Smooth muscle cell of the brain vasculature (primary cell): ENCODE measurements at places on chromosomes 5 and 9.

DNA sequence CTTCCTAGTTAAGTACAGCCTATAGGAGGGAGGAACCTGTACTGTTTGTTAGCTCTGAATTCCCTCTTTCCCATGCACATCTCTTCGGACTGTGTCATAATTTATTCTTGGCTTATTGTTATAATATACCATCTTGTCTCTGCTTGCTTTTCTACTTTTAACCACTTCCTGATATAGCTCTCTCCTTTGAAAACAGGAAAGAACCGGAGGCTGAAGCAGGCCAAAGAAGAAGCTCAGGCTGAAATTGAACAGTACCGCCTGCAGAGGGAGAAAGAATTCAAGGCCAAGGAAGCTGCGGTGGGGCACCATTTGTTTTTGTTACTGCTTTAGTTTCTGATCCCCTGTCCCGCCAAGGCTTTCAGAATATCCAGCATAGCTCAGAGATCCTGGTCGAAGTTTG, 4.8 kb downstream of the ATP6V1G1 start:
- no peak for DNase-seq

DNA sequence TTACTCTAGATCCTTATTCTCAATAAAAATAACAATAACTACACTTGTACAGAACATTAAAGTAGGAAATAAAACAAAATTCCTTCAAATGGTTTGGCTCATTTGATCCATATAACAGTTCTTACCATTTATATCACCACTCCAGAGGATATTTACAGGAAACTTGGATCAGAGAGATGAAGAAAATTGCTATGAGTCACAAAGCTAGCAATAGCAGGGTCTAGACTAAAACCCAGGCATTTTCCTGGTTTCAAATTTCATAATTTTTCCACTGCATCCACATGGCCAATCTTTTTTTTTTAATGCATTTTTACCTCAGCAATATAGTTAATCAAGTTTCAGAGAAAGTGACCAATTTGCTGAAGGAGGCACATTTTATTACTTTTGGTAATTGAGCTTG, 299.2 kb downstream of the ELAVL2 start:
- no peak for DNase-seq

GRCh38 chr5:6590581-6590980, 42.3 kb downstream of the NSUN2 start:
- DNase-seq, result no peak

DNA sequence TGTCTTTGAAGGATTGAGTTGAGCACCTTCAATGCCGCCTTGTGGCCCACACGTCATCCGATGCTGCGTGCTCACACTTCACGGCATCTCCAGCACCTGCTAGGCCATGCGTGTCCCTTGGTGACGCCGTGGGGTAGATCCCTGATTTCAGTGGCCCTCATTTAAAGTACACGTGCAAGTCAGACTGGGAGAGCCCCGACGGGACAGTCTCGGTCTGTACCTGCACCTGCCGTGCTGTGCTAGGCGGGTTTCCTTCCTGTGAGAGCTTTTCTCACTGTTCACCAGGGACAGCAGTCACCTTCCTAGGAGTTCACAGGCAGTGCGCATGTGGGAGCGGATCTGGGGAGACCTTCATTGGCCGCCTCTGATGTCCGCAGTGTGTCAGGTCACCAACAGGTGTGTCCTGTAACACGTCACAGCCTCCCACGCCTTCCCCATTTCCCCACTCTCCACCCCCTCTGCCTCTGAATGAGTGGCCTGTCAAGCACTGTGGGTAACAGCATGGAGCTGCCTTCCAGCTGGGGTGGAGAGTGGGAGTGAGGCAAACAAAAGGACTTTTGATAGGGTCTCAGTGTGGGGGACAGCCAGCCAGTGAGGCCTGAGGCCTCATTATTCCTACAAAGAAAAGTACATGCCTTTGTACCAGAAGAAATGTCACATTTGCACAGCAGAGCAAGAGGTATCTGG, 236.4 kb downstream of the FANCC start:
- DNase-seq, result no peak

GRCh38 chr5:68653471-68653870, 437.9 kb downstream of the PIK3R1 start:
- no peak for DNase-seq

- DNase-seq, result no peak
These were observed 8.0 kb downstream of the ARL10 start for GRCh38 chr5:176373100-176373818.

- no peak for DNase-seq
These were observed 4.4 kb downstream of the NSMF start for GRCh38 chr9:137454597-137455358.

GRCh38 chr5:33235304-33235703, 205.5 kb upstream of the TARS1 start:
- no peak for DNase-seq

- no peak for DNase-seq
These were observed 130.3 kb upstream of the TARS1 start for GRCh38 chr5:33310451-33310850.

GRCh38 chr5:178740921-178741320, 10.5 kb upstream of the ZNF354A start:
- no peak for DNase-seq

- no peak for DNase-seq
These were observed 69.7 kb downstream of the SVEP1 start for GRCh38 chr9:110509792-110510191.

DNA sequence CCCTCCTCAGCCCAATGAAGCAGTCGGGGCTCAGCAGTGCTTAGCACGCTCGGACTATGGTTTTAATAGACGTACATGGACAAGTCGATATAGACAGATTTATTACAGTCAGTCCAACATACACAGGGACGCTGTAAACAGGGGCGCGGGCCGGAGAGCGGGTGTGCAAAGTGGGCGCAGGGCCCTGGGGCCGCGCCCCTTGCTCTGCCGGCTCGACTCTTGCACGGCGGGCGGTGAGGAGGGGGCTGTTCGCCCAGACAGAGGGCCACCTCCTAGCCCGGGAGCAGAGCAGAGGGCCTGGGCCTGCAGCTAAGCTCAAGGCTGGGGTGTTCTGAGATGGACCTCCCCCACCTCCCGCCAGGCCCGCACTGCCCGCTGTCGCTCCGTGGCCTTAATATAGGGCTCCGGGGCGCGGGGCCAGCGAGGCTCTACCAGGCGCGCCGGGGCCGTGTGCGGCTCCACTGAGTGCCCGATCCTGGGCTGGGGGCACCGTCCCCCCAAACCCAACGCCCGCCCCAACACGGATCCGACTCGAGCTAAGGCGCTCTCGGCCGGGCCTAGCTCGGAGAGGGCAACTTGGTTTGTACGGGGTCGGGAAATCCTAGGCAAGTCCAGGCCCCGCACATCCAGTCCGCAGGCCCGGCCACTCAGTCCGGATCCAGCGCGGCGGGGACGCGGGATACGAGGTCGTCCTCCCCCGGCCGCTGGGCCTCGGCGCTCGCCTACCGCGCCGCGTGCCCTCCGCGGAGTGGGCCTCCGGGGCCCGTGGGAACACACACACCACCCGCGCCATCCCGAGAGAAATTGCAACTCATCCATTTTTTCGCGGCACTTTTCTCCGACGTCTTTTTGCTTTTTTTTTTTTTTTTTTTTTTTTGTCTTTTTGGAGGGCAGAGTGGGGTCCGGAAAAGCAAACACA, 6.1 kb downstream of the PITX1 start:
- DNase-seq, result no peak

DNA sequence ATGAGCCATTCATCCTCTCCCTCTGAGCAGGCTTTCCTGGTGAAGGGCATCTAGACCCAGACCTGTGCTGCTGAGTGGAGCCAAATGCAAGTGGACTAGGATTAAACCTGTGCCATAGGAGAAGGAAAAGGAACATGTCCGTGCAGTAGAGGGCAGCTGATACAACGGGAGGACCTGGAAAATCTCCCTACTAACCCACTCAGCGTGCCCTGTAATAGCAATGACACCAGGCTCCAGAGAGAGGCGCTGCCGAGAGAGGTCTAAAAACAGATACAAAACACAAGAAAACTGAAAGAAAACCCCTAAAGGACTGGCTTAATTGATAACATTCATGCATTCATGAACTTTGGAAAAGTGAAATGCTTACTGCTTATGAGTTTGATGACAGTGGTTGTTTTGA, 60.8 kb downstream of the PFDN1 start:
- no peak for DNase-seq

DNA sequence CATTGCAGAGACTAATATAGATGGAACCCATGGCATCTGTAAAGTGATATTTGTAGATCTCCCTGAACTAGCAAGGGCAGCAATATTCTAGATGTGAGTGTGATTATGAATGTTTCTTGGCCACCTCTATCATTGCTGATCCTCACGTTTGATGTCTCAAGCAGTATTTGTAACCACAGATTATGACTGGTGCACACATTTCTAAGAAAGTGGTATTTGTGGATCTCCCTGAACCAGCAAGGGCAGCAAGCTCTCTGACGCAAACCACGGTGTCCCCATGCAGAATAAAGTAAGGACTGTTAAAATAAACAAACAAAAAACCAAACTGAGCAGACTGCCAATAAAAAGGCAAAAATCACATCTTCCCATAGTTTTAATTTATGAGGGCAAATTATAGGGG, 301.3 kb downstream of the CSNK1G3 start:
- no peak for DNase-seq

GRCh38 chr5:180098526-180098925, 27.0 kb upstream of the RNF130 start:
- DNase-seq, result no peak

DNA sequence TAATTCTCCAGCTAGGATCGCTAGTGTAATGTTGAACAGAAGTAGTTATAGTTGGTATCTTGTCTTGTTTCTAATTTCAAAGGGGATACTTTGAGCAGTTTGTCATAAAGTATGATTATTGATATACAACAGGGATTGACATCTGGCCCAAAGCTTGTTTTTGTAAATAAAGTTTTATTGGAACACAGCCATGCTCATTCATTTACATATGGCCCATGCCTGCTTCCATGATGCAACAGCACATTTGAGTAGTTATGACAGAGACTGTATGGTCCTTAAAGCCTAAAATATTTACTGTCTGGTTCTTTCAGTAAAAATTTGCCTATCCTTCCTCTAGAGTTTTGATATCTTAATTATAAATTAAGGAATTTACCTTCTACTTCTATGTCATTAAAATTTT, 69.8 kb downstream of the RPS6 start:
- DNase-seq, result no peak

GRCh38 chr5:157651623-157652376, 438 bp downstream of the SOX30 start:
- DNase-seq, result no peak

DNA sequence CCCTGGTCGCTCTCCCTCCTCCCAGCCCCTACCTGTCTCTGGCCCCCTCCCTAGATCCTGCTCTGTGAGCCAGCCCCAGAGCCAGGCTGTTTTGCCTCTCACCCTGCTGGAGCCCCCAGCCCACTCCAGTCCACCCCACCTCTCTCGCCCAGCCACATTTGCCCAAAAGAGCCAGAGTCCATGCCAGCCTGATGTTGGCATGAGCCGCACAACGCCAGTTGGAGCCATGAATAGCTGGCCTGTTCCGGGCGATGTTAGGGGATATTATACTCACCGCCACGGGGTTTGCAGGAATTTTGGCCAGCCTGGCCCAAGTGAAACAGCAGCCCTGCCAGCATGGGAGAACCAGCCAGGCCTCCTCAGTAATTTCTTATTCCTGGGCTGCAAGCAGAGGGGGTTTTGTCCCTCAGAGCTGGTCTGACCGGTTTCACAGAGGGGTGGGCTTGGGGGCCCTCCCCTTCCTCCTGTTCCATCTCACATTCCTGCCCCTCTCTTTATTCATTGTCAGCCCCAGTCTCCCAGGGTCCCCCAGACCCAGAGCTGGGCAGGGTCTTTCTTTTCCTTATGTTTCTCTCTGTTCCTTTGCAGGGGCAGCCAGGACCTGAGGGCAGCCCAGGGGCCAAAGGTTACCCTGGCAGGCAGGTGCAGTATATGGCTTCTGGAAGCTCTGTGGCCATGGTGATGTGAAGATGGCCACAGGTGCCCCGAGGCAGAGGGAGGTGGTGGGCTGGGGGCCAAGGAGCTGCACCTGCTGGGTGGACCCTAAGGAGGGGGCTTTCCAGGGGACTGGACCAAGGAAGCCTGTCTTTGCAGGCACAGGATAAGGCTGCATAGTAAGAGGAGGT, 50.1 kb downstream of the COL27A1 start:
- DNase-seq, result no peak

DNA sequence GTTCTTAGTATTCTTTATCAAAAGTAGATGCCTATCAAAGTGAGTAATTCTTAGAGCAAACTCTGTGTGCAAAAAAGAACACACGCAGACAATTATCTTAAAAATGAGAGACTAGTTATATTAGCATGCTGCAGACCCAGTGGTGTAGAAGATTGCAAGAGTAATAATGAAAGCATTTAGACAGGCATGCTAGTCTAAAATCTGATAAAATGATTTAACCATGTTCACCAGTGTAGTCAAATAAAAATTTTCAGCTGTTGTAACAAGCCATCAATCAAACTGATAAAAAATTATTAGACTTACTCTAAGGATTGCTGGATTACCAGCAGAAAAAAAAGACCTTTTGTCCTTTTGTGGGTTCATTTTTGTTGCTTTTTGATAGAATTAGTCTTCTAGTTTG, 241.9 kb upstream of the TLE4 start:
- no peak for DNase-seq

DNA sequence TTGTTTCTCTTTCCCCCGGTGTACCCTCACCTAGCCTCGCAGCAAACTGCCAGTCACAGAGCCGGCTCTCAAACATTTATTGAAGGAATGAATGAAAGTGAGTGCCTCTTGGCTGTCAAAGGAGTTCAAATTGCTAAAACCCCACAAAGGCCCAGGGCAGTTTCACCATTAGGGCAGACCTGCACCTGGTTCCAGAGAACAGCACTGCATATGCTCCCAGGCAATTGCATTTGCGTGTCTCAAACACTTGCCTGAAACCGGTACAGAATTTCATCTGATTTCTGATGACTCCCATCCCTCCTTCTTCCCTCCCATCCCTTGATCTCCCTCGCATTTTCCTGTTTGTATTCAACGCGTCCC, 165.6 kb upstream of the ZNF462 start:
- no peak for DNase-seq

GRCh38 chr9:16505199-16505598, 365.3 kb downstream of the BNC2 start:
- DNase-seq, result no peak

DNA sequence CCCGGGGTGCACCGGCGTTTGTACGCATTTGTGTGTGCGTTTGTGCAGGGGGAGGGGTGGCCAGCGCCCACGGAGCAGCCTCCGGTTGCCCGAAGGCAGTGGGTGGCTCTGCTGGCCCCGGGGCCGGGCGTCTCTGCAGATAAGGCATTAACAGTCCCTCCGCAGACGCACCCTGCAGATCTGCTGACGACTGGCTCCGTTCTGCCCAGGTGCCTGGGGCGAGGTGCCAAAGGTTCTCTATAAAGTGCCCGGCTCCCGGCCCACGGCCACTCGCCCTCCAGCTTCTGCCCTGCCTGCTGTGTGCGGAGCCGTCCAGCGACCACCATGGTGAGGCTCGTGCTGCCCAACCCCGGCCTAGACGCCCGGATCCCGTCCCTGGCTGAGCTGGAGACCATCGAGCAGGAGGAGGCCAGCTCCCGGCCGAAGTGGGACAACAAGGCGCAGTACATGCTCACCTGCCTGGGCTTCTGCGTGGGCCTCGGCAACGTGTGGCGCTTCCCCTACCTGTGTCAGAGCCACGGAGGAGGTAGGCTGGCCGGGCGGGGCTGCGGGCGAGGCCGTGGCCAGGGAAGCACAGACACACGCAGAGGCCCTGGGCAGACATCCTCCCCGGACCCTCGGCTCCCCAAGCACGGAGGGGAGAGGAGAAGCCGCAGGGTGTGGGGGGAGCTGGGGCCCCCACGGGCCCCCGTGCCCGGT, at the start of gene SLC6A19:
TSS of gene SLC6A19 (plus strand) at position 269 of the 699 bp plus-strand sequence. CDS start at position 325, 56 bp downstream.
- DNase-seq, result no peak

- DNase-seq, result no peak
These were observed 286 bp upstream of the BSPRY start for GRCh38 chr9:113349066-113349444.

GRCh38 chr5:160152901-160153300, 33.7 kb upstream of the PWWP2A start:
- DNase-seq, result no peak
